ENCODE measurements at places on chromosomes 2 and 18.

DNA sequence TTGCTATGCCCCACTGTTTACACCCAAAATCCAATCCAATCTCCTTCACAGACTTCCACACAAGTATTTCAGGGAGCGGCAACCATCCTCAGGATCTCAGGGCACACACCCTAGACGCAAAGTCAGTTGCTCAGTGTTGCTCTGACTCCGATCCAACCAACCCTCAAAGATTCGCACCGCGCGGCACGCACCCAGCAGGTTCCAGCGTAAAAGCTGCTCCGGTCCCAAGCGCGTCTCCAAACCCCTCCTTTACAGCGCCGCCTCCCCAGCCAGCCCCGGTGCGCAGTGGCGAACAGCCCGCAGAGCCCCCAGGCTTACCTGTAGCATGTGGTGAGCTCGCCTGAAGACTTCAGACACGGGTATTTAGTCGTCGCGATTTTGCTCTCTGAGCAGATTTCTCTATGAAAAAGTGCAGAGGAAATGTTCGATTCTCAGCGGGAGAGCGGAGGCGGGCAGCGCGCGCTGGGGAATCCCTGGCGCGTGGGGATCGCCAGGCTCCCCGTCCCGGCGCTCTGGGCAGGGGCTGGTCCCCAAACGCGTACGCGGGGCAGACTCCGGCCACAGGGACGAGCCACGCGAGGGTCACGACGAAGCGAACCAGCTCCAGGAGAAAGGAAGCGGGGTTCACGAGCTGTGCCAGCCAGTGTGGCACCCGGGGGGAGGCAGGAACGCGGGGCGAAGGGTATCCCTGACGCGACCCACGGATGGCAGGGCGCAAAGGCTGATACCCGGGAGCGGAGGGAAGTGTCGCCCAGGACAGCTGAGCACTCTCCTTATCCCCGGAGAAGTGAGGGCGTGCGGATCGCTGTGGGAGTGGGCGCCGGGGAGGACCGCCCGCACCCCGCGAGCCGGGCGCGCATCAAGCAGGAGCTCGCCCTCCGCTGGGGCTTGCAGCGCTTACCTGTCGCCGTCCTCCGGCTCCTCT, 650 bp downstream of the CCBE1 start:
- DNase-seq, result no peak

GRCh38 chr2:75790814-75791467, 80.2 kb upstream of the GCFC2 start:
- DNase-seq, result no peak

DNA sequence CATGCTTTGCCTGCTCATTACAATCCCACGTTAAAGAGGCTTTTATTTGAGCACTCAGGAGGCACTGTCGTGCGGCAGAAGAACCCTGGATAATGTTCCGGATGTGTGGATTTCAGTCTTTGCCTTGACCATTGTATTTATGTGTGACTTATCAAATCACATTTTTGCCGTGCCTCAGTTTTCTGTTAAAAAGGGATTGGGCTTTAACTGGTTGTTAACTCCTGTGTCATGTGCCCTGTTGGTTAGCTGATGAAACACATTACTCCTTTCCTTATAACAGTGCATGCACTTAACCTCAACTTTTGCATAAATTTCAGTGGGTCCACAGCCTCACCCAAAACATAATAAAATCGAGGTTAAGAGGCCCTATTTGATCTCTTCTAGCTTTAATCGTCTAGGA, 52.7 kb downstream of the NAB1 start:
- DNase-seq, result no peak

DNA sequence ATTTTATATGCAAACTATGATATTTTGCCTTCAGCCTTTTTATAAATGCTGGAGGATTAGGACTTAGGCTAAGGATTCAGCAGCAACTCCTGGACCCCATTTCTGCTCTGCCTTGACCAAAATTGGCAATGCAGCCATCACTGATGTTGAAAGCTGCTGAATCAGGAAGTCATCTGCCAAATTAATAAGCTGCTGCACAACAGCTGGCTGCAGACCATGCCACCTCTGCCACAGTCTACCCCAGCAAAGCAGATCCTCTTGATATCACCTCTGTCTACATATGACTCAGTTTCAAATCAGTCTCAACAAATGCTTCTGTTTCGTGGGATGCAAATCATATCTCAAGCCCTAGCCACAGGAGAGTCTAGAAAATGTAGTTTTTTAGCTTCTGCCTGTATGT, 7.1 kb upstream of the SOS1 start:
- no peak for DNase-seq
